NCI-H2081 treated with DMSO at 0.1 percent for 48 hours (cell line): ENCODE measurements at places on chromosomes 1 and 21.

DNA sequence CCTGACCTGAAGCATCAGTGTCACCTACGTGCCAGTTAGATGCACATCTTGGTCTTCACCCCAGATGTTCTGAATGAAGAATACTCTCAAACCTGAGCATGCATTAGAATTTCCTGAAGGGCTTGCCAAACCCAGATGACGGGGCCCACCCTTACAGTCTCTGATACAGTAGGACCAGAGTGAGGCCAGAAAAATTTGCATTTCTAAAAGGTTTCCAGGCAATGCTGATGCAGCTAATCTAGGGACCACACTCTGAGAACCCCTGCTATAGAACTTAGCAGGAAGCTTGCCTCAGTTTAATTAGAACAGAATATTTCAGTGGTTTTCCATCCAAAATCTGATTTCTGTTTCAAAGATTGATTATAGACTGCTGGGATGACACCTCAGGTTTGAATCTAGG lies 9.9 kb upstream of the CTBS start:
- no peak for DNase-seq

GRCh38 chr1:197985351-197985750 lies 68.2 kb downstream of the LHX9 start:
- DNase-seq: no peak

- DNase-seq: no peak
Observed at GRCh38 chr1:85283475-85284199, 7.2 kb upstream of the BCL10 start.

DNA sequence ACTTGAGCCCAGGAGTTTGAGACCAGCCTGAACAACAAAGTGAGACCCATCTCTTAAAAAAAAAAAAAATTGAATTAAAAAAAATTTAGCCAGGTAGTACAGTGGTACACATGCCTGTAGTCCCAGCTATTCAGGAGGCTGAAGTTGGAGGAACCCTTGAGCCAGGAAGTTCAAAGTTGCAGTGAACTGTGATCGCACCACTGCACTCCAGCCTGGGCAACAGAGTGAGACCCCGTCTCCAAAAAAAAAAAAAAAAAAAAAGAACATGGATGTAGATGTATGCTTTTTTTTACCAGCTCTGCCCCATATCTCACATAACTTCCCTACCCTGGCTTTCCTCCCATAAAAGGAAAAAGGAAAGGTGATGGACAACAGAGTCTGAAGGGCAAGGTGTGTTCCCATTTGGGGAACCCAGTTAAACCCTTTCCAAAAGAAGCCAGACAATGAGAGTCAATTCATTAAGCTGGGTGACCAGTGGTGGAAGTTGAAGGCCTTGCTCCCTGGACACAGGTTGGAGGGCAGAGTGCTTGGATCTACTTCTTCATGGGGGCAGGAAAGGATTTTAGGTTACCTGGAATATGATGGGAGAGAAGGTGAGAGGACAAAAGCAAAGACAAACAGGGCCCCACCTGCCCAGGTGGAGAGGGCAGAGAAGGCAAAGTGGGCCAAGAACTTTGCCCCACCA lies 2.9 kb downstream of the KRTCAP2 start:
- no peak for DNase-seq

DNA sequence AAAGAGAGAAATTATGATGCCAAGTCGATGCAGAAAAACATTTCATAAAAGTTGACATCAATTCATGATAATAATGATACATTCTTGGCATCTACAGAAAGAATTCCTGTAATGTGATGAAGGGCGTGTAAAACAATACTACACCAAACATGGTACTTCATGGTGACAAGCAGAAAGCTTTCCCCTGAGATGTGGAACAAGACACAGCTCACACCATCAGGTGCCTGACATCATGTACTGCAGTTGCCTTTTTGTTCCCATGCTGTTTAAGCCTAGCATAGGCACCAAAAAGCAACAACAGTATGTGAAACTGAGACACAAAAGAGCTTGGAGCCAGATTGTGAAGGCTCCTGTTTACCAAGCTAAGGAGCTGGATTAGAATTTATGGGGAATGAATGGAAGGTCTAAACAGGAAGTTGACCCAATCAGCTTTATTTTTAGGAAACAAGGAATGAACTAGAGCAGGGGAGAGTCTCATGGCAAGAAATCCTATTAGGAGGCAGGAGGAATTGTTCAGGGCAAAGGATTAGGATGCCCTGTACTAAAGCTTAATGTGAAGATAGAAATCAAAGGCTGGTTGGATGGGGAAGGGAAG lies 67.2 kb downstream of the SYDE2 start:
- DNase-seq: no peak
